NCI-H1694 (cell line): ENCODE measurements at places on chromosomes 7 and 10.
A peak's percentile ranks its signal among the peaks of the same experiment; 100 is the strongest.

- DNase-seq = no peak
These were observed 31.3 kb downstream of the SDK1 start for GRCh38 chr7:3332308-3332707.

GRCh38 chr7:12493863-12494686 lies 76.4 kb upstream of the SCIN start:
- no peak for DNase-seq

- peak; percentile 56 for DNase-seq
These were observed 54.5 kb downstream of the COL1A2 start for GRCh38 chr7:94449151-94449725.

DNA sequence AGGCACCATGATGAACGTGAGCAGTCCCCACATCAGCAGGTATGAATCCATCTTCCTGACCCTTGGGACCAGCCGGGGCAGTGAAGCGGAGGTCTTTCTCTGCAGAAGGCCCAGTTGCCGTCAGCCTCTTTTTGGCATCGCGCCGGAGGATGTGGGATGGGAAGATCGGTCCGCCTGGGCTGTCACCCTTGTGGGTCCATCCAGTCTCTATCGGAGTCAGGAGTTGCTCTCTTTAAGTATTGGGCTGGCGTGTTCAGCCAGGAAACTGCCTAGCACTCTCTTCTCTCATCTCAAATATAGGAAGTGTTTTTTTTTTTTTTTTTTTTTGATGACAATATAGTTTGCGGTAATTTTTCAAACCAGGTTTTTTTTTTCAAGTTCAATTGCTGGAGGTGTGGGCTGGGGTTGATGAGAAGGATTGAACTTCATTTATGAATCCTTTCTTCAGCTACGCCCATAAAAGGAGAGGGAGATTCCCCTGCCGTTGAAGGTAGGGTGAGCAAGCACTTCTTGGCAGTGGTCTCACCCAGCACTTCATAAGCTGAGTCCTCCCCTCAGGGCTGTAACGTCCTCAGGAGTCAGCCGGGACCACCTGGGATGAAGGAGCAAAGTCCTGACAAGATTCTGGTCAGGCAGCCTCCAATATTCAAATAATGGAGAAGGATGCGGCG lies at the start of gene IL2RA:
Gene IL2RA (minus strand): TSS at position 267 of the 671 bp plus-strand sequence. CDS start 216 bp downstream, at position 51.
- DNase-seq = no peak

DNA sequence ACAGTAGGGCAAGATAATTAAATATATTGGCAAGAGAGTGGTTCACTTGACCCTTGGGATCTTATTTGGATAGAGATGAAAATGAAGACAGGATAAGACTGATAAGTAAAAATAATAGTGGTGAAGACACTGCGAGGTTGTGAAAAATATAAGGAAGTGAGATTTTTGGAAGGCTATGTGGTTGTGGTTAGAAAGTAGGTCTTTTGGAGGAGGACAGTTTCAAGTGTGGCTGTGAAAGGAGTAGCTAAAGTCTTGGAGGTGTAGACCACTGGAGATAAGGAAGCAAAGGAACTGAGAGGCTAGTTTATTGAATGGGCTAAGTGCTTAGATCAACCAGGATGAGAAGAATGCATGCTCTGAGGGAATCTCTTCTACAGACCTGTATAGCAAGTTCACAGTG lies 11.2 kb downstream of the MIOS start:
- no peak for DNase-seq

DNA sequence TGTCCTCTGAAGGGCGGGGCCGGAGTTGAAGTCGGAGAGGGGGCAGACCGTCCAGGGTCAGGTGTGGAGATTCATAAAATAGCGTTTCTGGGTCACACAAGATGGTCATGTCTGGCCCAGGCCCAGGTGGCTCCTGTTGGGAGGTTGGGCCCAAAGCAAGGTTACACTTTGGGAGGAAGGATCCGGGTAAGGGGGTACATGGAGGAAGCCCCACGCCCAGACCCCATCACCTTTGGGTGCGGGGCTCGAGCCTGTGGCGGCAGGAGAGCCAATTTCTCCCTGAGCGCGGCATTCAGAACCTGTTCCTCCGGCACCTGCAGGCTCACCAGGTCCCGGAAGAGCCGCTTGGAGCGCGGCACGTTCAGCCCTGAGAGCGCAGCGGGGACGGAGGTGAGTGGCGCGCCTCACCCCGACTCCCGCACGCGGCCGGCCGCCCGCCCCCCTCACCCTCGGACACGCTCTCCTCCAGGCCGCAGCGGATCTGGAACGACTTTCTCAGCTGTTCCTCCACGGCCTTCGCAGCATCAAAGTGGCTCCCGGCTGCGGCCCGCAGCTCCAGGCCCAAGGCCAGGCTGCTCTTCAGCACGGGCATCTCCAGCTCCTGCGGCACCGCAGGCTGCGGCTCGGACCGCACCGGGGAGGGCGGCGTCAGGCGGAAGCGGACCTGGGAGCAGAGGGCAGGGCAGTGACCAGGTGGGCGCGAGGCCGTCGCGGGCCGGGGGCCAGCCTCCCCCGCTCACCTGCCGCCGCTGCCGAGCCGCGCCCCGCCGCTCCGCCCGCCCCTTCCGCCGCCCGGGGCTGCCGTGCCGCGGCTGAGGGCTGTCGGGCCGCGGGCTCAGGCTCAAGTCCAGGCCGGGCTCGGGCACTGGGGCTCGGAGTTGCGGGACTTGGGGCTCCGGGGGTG lies 644 bp downstream of the PPP1R35 start:
- DNase-seq = no peak

- no peak for DNase-seq
These were observed 231.2 kb downstream of the PLXNA4 start for GRCh38 chr7:132345030-132345429.

GRCh38 chr10:4174197-4174596 lies 389.2 kb upstream of the KLF6 start:
- no peak for DNase-seq

GRCh38 chr10:49508249-49508648 lies 30.7 kb downstream of the ERCC6 start:
- no peak for DNase-seq

GRCh38 chr7:104089612-104090011 lies 100.2 kb upstream of the RELN start:
- DNase-seq = no peak

- DNase-seq = no peak
These were observed 117.9 kb downstream of the HIPK2 start for GRCh38 chr7:139659922-139660316.

DNA sequence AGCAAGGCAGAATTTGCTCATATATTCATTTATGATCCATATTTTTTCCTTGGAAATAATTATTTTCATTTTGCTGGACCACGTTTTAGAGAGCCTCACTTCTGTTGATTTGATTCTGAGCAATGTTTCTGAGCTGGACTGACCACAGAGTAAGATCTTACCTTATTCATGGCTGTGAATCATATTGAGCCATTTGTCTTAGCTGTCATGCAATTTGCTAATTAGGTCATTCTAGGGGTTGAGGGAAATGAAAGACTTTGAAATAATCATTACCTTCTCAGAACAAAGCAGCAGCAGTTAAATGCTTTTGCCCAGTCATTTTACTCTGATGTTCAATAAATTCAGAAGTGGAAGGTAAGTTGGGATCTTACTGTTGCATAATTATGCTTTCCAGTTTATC lies 251.4 kb downstream of the SDK1 start:
- no peak for DNase-seq

DNA sequence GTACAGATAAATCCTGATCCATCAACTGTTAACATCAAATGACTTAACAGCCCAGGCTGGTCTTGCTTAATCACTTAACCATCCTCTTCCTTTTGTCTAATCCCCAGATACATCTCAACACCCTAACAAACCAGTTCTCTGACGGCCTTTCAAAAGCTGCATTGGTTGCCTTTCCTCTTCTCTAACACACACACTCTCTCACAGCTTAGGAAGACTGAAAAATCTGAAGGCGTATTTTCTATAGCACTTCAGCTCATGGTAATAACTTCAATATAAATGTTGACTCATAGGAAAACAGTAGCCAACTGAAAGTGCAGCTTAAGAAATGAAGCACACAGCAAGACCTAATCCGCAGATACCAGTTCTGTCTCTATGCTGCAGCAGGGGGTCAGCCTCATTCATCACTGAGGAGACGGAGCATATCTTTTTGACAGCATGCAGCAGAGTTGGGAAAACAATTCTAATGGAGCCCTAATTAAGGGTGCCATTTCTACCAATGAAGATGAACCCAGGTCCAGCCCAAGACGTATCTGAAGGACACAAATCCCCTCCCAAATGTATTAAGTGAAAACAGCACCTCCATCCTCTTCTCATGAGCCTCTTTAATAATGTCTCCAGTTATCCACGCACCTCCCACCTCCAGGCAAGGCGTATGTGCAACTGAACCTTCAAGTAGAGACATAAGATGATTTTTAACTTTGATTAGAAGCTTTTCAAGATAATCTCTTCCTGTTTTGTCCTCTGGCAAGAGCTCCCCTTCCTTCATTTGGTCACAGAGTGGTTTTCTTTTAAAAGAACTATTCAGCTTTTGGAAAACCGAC lies 211.7 kb upstream of the NFE2L3 start:
- DNase-seq = no peak

DNA sequence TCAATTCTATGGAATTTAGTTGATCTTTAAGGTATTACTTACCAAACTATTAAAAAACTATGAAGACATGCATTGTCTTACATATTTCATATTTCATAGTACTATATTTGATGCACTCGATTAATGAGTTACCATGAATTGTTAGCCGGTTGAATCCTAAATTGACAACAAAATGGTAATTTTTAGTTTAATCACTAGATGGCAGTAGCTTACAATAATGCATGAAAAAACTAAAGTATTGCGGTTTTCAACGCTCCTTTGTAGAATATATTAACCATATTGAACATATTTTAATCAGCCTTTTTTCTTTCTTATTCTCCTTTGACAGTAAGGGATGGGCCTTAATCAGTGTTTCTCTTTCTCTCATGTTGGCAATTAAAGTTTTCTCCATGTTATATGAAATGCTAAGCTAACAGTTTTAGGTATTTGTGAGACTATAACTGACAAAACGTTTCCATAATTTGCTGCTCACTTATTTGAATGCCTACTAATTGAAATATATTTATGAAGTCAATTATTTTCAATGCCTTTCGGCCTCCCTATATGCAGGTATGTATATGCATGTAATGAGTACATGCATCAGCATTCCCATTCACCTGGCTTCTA lies 48.5 kb upstream of the ARL4A start:
- DNase-seq = peak; percentile 74
